Uterus (tissue), 4 donors: ENCODE measurements at places on chromosomes 1 and 21. TPM values are rescaled to one million over a fixed set of nuclear protein-coding genes. Genes with fewer than 3 reads are reported as not detected.

Gene BMP8B
- total RNA-seq, result 0.46 TPM

Gene S100A7A
- total RNA-seq, result not detected

Gene TMPRSS15
- total RNA-seq, result not detected

Gene NTMT2
- total RNA-seq, result not detected

Gene TNFRSF4
- not detected for total RNA-seq

Gene YBX1
- total RNA-seq, result 282 TPM

Gene NUF2
- 20.5 TPM for total RNA-seq

Gene PLA2G2D
- not detected for total RNA-seq

Gene SMCP
- not detected for total RNA-seq

Gene SELP
- 32.3 TPM for total RNA-seq

Gene RAB3B
- 0.69 TPM for total RNA-seq

Gene PLA2G4A
- total RNA-seq, result 24.1 TPM

Gene NOS1AP
- not detected for total RNA-seq

Gene ZFP69B
- not detected for total RNA-seq

Gene RAB42
- total RNA-seq, result 3.0 TPM

Gene CHI3L1
- 28.2 TPM for total RNA-seq

Gene PROX1
- total RNA-seq, result 4.1 TPM

Gene FAM72D
- not detected for total RNA-seq

Gene SPOCD1
- 1.5 TPM for total RNA-seq

Gene SNRNP40
- total RNA-seq, result 35.1 TPM

Gene EXTL1
- total RNA-seq, result not detected

Gene TACSTD2
- total RNA-seq, result 24.8 TPM

Gene RTCA
- 10.3 TPM for total RNA-seq

Gene CYP4A11
- 1.0 TPM for total RNA-seq

Gene C4BPA
- not detected for total RNA-seq

Gene CPLANE2
- 5.7 TPM for total RNA-seq

Gene FCAMR
- total RNA-seq, result not detected

Gene SH3BP5L
- 17.5 TPM for total RNA-seq

Gene KCNN3
- 7.1 TPM for total RNA-seq

Gene MYOC
- total RNA-seq, result 5.6 TPM
